ENCODE measurements at places on chromosomes 1 and 21.

GRCh38 chr1:184542291-184542690, 155.5 kb downstream of the C1orf21 start:
- no peak for DNase-seq

DNA sequence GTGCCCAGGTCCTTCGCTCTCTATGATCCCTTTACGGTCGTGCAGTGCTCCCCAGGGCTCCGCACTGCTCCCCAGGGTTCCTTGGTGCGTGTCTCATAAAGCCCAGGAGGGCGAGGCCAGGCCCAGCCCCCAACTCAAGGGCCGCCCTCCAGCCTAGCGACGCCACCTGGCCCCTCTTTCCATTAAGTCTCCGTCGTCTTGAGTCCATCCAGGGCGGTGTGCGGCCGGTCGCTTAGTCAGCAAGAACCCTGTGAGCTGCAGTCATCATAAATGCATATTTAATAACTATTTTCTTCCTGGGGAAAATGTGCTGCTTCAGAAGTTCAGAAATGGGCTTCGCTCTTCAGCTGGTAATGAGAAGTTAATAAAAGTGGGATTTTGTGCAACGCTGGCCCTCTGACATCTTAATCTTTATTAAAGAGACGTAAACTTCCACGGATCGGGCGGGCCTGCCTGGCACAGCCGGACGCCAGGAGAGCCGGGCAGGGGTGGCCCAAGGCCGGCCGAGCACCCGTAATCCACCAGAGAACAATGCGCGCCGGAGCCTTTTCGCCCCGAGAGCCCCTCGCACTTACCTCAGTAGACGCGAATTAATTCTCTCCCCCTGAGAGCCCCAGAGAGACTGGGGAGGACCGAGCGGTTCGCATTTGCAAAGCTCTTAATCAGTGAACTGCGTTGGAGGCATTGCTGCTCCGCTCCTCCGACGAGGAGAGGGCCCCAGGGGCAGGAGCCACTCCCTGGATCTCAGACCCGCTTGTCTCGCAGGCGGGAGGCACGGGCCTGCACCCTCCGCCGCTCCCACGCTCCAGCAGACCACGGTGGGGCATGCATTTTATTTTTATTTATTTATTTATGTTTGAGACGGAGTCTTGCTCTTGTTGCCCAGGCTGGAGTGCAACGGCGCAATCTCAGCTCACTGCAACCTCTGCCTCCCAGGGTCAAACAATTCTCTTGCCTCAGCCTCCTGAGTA, 188.3 kb upstream of the ARHGEF16 start:
- DNase-seq: no peak

DNA sequence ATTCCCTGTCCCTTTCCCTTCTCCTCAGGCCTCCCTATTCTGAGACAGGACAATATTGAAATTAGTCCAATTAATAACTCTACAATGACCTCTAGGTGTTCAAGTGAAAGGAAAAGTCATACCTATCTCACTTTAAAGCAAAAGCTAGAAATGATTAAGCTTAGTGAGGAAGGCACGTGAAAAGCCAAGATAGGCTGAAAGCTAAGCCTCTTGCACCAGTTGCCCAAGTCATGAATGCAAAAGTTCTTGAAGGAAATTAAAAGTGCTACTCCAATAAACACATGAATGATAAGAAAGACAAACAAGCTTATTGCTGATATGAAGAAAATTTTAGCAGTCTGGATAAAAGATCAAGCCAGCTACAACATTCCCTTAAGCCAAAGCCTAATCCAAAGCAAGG, 3.8 kb upstream of the MAP3K21 start:
- DNase-seq: no peak

- DNase-seq: peak; percentile 45
Measured at GRCh38 chr1:204278251-204278650, 64.5 kb upstream of the GOLT1A start.
